Hematopoietic multipotent progenitor cell treated with erythropoietin and hydrocortisone succinate and interleukin-3 and kit ligand, for 15 days (in vitro differentiated cells): ENCODE measurements at places on chromosomes 7 and 10.

DNA sequence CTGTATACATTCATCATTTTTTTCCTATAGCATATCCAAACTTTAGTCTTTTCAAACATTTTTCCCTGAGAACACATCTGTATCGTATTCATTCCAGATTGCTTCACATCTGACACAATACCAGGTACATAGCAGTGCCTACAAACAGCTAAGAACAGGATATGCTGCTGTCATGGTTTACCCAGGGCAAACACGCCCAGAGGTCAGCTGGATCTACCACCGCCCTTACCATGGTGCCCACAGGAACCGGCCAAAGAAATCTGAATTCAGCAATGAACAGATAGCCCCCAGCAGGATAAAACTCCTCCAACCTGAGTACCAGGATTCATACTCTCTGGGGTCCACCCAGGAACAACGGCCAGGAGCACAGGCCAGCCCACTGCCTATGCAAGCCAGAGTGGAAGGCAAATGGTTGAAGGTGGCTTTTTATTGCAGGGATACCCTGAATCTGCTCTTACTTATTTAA is 43.0 kb downstream of the TNS3 start:
- DNase-seq: no peak

GRCh38 chr7:47661051-47661714 is 79.3 kb upstream of the TNS3 start:
- no peak for DNase-seq

- DNase-seq: no peak
Observed at GRCh38 chr10:125017547-125018298, 75.8 kb downstream of the ZRANB1 start.

DNA sequence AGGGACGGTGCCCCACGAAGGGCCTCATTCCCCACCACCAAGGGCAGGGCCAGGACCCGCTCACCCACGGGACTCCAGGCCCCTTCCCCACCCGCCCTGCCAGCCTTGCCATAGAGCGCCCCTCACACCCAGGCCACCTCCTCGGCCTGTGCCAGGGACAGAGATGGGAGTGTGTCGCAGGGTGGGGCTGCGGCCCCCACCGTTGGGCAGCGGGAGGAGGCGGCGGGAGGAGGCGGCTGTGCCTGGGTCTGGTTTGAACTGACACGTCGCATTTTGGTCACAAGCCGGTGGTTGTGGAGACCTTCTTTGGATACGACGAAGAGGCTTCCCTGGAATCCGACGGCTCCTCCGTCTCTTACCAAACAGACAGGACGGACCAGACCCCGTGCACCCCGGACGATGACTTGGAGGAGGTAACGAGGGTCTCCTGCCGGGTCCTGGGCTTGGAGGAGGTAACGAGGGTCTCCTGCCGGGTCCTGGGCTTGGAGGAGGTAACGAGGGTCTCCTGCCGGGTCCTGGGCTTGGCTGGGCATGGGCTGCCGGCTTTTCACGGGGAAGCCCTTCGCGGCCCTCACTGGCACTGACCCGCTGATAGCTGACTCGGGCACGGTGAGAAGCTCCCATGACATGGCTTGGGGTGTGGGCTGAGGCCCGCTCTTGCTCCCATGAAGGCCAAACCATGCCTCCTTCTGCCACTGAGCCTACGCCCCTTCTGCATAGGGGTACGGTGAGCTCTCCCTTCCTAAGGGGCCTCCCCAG is 46.4 kb upstream of the DPYSL4 start:
- no peak for DNase-seq

GRCh38 chr10:56605051-56605450 is 244.0 kb upstream of the ZWINT start:
- no peak for DNase-seq
